ENCODE measurements at places on chromosomes 3 and 15.

DNA sequence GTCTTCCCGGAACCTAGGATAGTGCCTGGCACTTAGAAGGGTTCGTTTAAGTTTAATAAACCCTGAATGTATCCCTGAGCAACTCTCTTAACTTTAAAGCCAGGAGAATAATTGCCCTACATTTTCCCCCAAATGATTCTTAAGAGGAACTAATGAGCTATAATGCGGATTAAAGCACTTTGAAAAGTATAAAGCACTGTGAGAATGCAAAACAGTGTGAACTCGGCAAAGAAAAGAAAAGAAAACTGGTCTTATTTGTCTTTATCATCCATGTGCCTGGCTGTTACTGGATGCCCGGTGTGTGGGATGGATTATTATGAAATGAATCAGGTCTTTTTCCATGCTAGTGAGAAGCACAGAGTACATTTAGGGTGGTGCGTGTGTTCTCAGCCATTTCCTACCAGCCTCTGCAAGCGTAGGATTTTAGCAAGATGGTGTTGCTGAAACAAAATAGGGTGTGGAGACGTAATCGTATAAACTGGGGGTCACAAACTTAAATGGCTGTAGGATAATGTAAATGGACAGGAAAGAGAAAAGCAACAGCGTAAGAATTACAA lies 983 bp downstream of the KBTBD12 start:
- no peak for DNase-seq

DNA sequence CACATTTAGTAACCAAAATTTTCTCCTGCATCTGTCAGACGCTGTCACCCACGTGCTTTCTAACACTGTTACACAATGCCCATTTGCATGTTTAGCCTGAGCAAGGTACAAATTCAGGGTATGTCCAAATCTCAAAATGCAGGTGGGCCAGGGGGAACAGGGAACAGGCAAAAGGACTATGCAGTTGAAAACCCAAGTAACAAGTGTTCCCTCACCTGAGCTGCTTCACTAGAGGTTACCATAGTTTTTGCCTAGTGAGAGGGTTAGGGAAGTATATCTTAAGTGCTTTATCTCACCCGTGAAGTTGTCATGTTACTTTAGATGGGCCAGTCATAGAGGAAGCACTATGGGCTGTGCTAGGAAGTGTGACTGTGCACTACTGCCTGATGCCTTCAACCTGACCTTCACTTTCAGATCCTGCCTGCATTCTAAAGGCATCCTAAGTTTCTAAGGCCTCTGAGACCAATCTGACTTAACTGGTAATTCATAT lies 6.0 kb upstream of the TMEM87A start:
- no peak for DNase-seq

DNA sequence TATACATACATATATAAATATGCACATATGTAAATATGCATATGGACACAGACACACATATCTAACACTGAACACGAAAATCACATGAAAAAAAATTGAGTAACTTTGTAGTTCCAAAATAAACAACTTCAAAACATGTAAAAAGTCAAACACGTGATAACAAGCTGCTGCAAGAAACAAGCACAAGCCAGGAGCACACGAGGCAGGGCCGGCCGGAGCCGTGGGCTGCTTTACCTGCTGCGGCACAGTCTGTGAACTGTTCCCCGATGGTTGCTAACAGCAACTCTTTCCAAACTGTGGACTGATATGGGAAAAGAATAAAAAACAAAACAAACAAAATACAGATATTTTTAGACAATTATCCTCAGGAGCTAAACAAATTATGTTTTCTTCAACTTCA lies 31.6 kb downstream of the EIF4E3 start:
- DNase-seq = no peak

DNA sequence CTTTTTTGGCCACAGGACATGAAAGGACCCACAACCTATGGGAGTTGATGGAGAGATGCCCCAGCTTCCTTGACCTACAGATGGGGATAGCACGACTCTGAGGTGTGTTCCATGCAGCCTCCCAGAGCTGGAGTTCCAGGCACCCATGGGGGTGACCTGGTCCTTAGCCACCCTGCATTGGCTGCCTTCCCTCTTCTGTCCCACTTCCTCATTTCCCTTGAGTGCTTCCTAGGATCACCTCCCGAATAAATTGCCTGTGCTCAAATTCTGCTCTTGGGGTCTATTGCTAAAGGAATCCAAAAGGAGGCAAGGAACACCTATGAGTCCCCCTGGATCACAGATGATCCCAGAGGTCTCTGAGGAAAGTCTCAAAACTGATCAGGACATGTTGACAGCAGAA lies 24.7 kb upstream of the VIPR1 start:
- DNase-seq = no peak

DNA sequence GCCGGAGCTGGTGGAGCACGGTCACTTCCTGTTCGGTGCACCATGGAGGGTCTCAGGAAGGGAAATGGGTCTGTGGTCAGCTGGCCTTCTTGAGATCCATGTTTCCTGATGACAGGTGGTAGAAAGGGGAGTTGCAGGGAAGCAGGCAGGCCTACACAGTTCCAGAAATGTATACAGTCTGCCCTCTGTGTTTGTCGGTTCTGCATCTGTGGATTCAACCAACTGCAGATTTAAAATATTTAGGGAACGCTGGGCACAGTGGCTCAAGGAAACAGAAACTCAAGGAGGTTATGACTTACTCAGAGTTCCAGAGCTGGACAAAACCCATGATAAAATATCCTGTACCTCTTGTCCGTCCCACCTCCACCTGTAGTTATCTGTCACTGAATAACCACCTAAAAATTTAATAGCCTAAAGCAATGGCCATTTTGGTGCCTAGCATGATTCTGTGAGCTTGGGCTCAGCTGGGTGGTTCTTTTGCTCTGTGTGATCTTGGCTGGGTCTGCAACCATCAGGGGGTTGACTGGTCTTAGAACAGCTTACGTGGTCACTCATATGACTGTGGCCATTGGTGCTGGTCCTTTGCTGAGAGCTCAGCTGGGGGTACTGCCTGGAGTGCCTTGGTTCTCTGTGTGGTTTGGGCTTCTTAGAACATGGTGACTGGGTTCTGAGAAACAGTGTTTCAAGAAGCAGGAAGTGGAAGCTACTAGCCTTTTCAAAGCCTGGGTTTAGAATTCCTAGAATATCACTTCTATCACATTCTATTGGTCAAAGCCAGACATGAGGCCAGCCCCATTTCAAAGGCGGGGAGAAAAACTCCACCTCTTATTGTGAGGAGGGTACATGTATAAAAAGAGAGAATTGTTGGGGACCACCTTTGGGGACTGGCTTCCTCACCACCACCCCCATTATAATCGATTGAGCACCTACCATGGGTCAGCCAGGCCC lies 239.7 kb upstream of the BHLHE40 start:
- DNase-seq = no peak

DNA sequence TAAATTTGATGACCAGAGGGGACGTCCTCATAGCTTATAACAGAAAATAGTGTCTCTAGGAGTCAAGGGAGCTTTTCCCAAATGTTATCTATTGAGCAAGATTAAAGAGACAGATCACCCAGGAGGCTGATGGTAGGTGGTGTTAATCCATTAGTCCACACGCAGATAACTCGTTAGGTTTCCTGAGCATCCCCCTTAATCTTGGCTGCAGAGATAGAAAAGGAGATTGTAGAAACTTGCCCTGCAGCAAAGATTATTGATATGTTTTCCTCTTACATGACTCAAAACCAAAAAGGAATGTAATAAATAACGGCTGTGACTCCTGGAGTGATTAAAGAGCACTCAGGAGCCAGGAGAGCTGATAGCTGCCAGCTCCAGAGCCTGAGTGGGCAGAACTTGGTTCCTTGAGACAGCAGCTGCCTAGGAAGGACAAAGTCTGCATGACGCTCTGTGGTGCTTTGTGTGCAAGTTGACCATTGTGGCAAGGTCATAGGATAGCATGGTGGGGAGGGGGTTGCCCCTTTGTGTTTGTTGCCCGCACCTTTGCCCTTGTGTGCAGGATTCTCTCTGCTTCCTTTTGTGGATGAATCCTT lies 234.8 kb downstream of the PTPRG start:
- DNase-seq = no peak

DNA sequence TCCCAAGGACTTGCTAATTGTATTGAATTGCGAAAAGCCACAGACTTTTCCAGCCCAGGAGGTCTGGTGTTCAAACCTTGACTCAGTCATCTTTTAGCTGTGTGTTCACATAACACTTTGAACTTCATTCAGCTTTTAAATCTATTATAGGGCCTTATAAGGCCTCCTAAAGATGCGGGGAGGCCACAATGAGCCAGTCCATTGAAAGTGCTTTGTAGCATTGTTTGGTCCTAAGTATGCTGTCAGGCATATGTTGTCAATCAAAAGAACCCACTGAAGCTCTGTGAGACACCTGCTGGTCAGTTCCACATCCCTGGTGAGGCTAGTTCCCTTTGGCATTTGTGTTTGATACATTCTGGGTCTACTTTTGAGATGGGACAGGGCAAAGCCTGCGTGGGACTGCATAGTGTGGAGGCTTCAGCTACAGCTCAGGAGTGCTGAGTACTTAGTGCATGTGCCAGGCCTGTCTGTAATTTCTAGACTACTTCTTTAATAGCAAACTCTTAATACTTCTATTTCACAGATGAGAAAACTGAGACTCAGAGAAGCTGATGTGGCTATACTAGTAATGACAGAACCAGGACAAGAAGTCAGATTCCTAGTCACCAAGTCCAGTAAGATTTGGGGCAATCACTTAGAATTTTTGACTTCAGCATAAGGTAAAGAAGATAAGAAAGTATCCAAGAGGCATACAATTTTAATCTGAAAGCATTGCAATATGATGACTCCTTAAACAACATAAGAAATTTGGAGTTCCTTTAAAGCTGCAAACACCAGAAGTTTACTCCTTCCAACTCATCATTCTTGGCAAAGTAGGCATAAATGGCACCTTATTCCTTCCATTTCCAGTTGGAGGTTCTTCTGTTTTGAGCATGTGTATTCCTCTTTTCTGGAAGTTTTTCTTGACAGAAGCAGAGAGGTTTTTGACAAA lies 213.0 kb downstream of the PDCD6IP start:
- DNase-seq = no peak

GRCh38 chr3:155101398-155101797 lies 21.3 kb downstream of the MME start:
- no peak for DNase-seq

- DNase-seq = no peak
Measured at GRCh38 chr3:186094271-186094670, 14.6 kb downstream of the ETV5 start.

DNA sequence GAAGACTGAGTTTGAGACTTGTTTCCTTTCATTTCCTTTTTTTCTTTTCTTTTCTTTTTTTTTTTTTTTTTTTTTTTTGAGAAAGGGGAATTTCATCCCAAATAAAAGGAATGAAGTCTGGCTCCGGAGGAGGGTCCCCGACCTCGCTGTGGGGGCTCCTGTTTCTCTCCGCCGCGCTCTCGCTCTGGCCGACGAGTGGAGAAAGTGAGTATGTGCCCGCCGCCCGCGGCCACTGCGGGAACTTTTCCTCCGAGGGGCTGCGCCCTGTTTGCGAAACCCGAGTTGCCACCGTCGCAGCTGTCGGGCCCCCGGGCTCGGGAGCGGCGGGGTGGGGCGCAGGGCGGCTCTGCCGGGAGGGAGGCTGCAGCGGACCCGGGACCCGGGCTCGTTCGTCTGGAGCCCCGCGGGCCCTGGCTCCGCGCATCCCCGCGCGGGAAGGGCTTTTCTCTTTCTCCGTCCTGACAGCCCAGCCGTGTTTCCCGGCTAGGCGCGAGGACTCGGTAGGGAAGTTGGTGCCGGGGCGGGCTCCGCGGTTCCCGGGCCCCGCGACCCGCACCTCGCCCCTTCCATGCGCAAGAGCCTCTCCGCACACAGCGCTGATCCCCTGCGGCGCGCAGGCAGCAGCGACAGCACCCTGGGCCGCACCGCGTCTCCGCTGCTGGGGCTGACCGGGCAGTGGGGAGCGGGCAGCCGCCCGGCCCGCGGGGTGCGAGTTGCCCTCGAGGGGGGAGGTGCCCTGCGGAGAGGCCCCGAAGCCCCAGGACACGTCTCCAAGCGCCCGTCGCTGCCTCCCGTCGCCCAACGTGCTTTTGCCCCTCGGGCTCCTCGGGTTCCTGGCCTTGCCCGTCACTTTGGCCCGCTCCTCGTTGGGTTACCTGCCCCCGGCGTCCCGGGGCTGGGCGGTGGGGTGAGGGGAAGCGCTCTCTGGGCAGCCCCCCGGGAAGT lies 1.4 kb downstream of the IGF1R start:
- peak; percentile 77 for DNase-seq

DNA sequence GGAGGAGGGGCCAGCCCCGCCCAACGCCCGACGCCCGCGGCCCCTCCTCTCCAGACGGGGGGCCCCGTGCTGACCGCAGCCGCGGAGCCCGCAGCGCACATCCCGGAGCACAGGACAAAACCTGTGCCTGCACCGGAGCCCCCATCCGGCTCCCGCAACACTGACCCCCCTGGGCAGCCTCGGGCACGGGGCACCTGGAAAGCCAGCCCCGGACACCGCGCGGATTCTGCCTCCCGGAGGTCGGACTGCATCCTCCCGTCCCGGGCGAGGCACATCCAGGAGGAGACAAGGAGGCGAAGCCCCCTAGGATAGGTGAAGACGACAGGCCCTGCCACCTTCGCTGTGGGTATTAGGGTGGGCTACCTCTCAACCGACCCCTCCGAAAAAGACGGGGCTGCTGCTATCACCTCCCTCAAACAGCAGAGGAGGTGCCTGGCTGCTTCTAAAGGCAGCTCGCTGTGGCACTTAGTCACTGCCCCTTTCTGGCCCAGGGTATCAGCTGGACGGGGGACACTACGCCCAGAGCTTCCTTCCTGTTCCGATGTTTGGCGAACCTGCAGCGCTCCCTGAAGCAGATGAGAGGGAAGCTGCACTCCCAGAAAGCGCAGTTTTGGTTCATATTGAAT lies 10.6 kb downstream of the XXYLT1 start:
- DNase-seq = no peak

DNA sequence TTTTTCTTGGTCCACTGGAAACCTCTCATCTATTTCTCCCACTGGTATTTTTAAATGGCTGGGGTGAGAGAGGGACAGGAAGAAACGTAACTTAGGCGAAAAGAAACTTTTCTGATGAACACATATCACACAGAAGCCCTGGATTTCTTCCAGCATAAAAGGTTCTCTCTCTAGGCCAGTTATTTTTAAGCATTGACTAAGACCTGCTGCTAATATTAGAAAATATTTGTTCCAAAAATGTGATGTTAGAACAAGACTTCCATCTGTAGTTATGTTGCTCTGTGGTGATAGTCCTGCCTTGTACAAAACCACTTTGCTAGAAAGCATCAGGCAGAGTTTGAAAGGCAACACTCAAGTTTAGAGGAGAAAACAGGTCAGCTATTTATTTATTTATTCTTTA lies 537.7 kb downstream of the MCTP2 start:
- no peak for DNase-seq

- DNase-seq = no peak
Measured at GRCh38 chr15:85482894-85483293, 102.5 kb downstream of the AKAP13 start.

GRCh38 chr3:53695324-53695690 lies 150.9 kb downstream of the CHDH start:
- DNase-seq = no peak

GRCh38 chr3:101926594-101927105 lies 77.3 kb downstream of the NFKBIZ start:
- no peak for DNase-seq

GRCh38 chr15:32888221-32888761 lies 170.5 kb downstream of the GREM1 start:
- DNase-seq = no peak

Data from activated CD8-positive, alpha-beta memory T cell treated with anti-CD3 and anti-CD28 coated beads, Interleukin-2, amount 50 U/mL, for 48 hours (primary cell).